Smooth muscle cell of the umbilical artery (primary cell): ENCODE measurements at places on chromosomes 4 and X. TPM values are rescaled to one million over a fixed set of nuclear protein-coding genes. Genes with fewer than 3 reads are reported as not detected.

HERC5 gene
- total RNA-seq = 0.59 and 0.69 TPM in 2 replicates

PDZD4 gene
- total RNA-seq = under 0.01 and 0.18 TPM in 2 replicates

APOOL gene
- total RNA-seq = 7.1 and 19.1 TPM in 2 replicates

CABS1 gene
- not detected in 2 replicates for total RNA-seq

PLAC1 gene
- 1.2 and 2.1 TPM in 2 replicates for total RNA-seq

FGFBP2 gene
- total RNA-seq = not detected in 2 replicates

SLC6A14 gene
- total RNA-seq = not detected in 2 replicates

RNF128 gene
- total RNA-seq = 9.2 and 29.3 TPM in 2 replicates

FREM3 gene
- total RNA-seq = not detected in 2 replicates

KDR gene
- total RNA-seq = 0.88 and 6.8 TPM in 2 replicates

DRP2 gene
- total RNA-seq = 2.4 and 2.6 TPM in 2 replicates

PCDH19 gene
- 0.69 and 1.2 TPM in 2 replicates for total RNA-seq

UBA1 gene
- 123 and 204 TPM in 2 replicates for total RNA-seq

F8 gene
- 2.4 and 2.9 TPM in 2 replicates for total RNA-seq

MAP7D2 gene
- total RNA-seq = under 0.01 and 0.05 TPM in 2 replicates

CRMP1 gene
- total RNA-seq = 0.30 and 5.5 TPM in 2 replicates

FGF5 gene
- total RNA-seq = 3.9 and 33.6 TPM in 2 replicates

ADGRG2 gene
- total RNA-seq = not detected in 2 replicates

TCEAL7 gene
- total RNA-seq = 15.9 and 26.1 TPM in 2 replicates

ANAPC10 gene
- total RNA-seq = 30.0 and 31.4 TPM in 2 replicates

LRIT3 gene
- total RNA-seq = under 0.01 and 0.05 TPM in 2 replicates

ANKRD50 gene
- 140 and 169 TPM in 2 replicates for total RNA-seq

CC2D2A gene
- total RNA-seq = 17.8 and 19.7 TPM in 2 replicates

TLL1 gene
- total RNA-seq = under 0.01 and 0.18 TPM in 2 replicates

WDR17 gene
- 2.0 and 2.7 TPM in 2 replicates for total RNA-seq

IQCM gene
- total RNA-seq = not detected in 2 replicates

PLP1 gene
- not detected in 2 replicates for total RNA-seq

DOK7 gene
- total RNA-seq = 0.32 TPM in 1 of 2 replicates, not detected in the other

HTR2C gene
- total RNA-seq = not detected in 2 replicates

NPY1R gene
- total RNA-seq = under 0.01 TPM in 1 of 2 replicates, not detected in the other

POF1B gene
- not detected in 2 replicates for total RNA-seq

TSPAN5 gene
- total RNA-seq = 54.3 and 105 TPM in 2 replicates

MAGEA9B gene
- not detected in 2 replicates for total RNA-seq

TCEAL6 gene
- total RNA-seq = not detected in 2 replicates

MUC7 gene
- total RNA-seq = not detected in 2 replicates

MEPE gene
- not detected in 2 replicates for total RNA-seq

VEGFC gene
- 31.5 and 76.2 TPM in 2 replicates for total RNA-seq

TACC3 gene
- 1.8 and 14.1 TPM in 2 replicates for total RNA-seq

CPEB2 gene
- 8.6 and 19.6 TPM in 2 replicates for total RNA-seq

DSPP gene
- not detected in 2 replicates for total RNA-seq

GLUD2 gene
- total RNA-seq = 0.30 and 0.92 TPM in 2 replicates
